ENCODE measurements at places on chromosomes 13 and 19. TPM values are rescaled to one million over a fixed set of nuclear protein-coding genes. Genes with fewer than 3 reads are reported as not detected.

DHDH gene
- polyA plus RNA-seq = 0.39 TPM

ZNF729 gene
- polyA plus RNA-seq = not detected

STK24 gene
- 22.9 TPM for polyA plus RNA-seq

ZNF665 gene
- 8.2 TPM for polyA plus RNA-seq

MEDAG gene
- not detected for polyA plus RNA-seq

Data from IgD-negative memory B cell (primary cell).